CD8-positive, alpha-beta memory T cell (primary cell): ENCODE measurements at places on chromosomes 5 and 9. TPM values are rescaled to one million over a fixed set of nuclear protein-coding genes. Genes with fewer than 3 reads are reported as not detected.

The PIGO gene
- total RNA-seq = 32.1 TPM

The EIF4E1B gene
- not detected for total RNA-seq

The KCNMB1 gene
- total RNA-seq = not detected

The LAMC3 gene
- total RNA-seq = 0.04 TPM

The BBLN gene
- 78.4 TPM for total RNA-seq

The FGD3 gene
- total RNA-seq = 56.5 TPM

The TNIP1 gene
- 213 TPM for total RNA-seq

The SMIM23 gene
- not detected for total RNA-seq

The PCDHB9 gene
- total RNA-seq = not detected

The KIF24 gene
- total RNA-seq = 6.0 TPM

The DIRAS2 gene
- not detected for total RNA-seq

The ZFAND5 gene
- total RNA-seq = 98.8 TPM

The SKIC3 gene
- total RNA-seq = 65.2 TPM

The PCDHA7 gene
- total RNA-seq = not detected

The NEK6 gene
- total RNA-seq = 63.0 TPM

The GLIPR2 gene
- 17.1 TPM for total RNA-seq

The CDKN2A gene
- 3.9 TPM for total RNA-seq

The ZNF483 gene
- total RNA-seq = 2.8 TPM

The EIF4EBP3 gene
- 11.9 TPM for total RNA-seq

The TMEM252 gene
- not detected for total RNA-seq
